Thyroid gland (tissue), 4 donors: ENCODE measurements at places on chromosomes 2 and 18.
A peak's percentile ranks its signal among the peaks of the same experiment; 100 is the strongest.

GRCh38 chr2:99389946-99390345, 52.8 kb downstream of the EIF5B start:
- no peaks in the 10 kb centered on the region for H3K4me1 ChIP-seq
- no peak for DNase-seq
- H3K27me3 ChIP-seq: no peaks in the 10 kb centered on the region
- H3K4me3 ChIP-seq: no peak overlapping the region

GRCh38 chr2:228433721-228434120, 252.2 kb upstream of the SPHKAP start:
- H3K36me3 ChIP-seq: no peaks in the 10 kb centered on the region
- no peak overlapping the region for H3K4me3 ChIP-seq
- no peak for DNase-seq
- no peaks in the 10 kb centered on the region for H3K4me1 ChIP-seq
- no peaks in the 10 kb centered on the region for H3K27me3 ChIP-seq

DNA sequence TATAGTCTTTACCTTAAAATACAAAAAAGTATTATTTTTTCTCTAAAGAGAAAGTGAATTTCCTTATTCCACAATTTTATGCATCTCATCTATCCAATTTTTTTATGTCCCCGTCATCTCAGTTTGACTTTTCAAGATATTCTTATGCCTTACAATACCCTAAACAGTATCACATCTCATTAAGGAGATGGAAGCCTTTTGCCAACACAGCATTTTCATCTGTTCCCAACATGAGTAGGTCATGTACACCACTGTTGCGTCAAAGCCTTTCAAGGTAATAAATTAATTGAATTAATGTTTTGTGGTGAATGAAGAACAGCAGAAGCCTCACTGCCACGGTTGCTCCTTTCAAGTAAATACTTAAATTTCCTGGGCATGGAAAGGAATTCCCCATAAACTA, 299.4 kb downstream of the EPHA4 start:
- no peaks in the 10 kb centered on the region for H3K27me3 ChIP-seq
- no peaks in the 10 kb centered on the region for H3K36me3 ChIP-seq
- no peak overlapping the region for H3K4me3 ChIP-seq
- DNase-seq: no peak

GRCh38 chr2:241017228-241017940, 19.0 kb downstream of the SNED1 start:
- H3K4me3 ChIP-seq: no peak overlapping the region
- no peak overlapping the region for H3K27ac ChIP-seq
- DNase-seq: no peak
- H3K4me1 ChIP-seq: no peaks in the 10 kb centered on the region
- no peaks in the 10 kb centered on the region for H3K27me3 ChIP-seq

- H3K4me1 ChIP-seq: no peaks in the 10 kb centered on the region
- H3K27me3 ChIP-seq: no peaks in the 10 kb centered on the region
- H3K27ac ChIP-seq: no peak overlapping the region
- no peak overlapping the region for H3K4me3 ChIP-seq
- no peak for DNase-seq
- no peaks in the 10 kb centered on the region for H3K36me3 ChIP-seq
Observed at GRCh38 chr18:58443671-58444070, 185.2 kb downstream of the ALPK2 start.

DNA sequence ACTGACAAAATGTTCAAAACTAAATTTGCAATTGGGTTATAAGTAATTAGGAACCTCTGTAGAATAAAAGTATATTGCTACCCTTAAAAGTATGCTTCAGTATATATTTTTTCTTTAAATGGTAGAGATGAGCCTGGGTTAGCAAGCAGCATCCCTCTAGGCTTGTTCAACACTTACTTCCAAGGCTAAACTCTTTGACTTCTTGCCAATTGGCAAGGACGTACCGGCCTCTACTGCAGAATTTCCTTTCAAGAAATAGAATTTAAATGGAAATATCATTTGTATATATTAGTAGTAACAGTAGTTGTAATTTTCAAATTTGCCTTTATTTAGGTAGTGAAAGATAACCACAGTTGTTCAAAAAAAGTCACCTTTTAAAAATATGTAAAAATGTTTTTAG, 105.1 kb upstream of the SLC38A11 start:
- no peaks in the 10 kb centered on the region for H3K27me3 ChIP-seq
- H3K27ac ChIP-seq: no peak overlapping the region

DNA sequence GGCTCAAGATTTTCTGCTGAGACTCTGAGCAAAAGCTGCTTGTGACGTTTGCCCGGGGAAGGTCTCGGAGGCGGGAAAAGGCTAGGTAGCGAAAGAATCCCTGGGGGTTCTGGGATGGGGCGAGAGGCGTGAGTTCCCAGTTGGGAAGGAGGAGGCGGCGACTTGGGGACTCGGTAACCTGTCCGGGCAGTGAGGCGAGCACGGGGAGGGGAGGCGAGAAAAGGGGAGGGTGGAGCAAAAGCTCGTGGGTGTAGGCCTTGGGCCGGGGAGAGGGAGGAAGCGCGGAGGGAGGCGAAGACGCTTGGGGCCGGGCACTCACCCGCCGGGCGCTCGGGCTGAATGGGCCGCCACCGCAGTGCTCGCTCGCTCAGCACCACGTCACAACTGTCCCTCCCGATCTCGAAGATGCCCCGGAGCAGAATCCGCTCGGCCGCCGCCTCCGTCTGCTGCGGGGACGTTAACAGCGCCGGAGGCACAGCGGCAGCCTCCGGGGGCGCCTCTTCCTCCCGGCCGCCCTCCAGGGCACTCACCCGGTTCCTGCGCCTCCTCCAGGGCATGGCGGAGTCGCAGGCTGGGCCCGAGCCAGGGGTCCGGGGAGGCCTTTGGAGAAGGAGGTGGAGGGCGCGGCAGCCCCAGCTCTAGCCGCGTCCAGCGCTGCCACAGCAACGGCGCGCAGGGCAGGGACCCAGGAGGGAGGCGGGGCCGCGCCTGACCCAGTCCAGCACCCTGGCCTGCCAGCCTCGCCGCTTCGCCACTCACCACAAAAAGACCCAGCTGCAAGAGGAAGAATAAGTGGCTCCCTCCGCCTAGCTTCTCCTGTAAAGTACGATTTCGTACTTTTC, at the start of gene CERKL:
Gene CERKL (minus strand): TSS at position 656 of the 842 bp plus-strand sequence. CDS start 99 bp downstream, at position 557.
- peaks cover 9% of the 10 kb centered on the region for H3K4me1 ChIP-seq
- H3K27ac ChIP-seq: no peak within 1 kb of the TSS
- no peaks in the 10 kb centered on the region for H3K36me3 ChIP-seq
- H3K27me3 ChIP-seq: no peaks in the 10 kb centered on the region
- peak; percentile 36 for DNase-seq

GRCh38 chr2:202317080-202317857, 51.7 kb downstream of the NOP58 start:
- no peaks in the 10 kb centered on the region for H3K36me3 ChIP-seq
- DNase-seq: peak; percentile 78
- H3K4me3 ChIP-seq: no peak overlapping the region
- H3K27me3 ChIP-seq: no peaks in the 10 kb centered on the region
- no peak overlapping the region for H3K27ac ChIP-seq

- H3K36me3 ChIP-seq: no peaks in the 10 kb centered on the region
- no peaks in the 10 kb centered on the region for H3K27me3 ChIP-seq
Observed at GRCh38 chr2:181411105-181411849, 45.9 kb upstream of the ITGA4 start.

DNA sequence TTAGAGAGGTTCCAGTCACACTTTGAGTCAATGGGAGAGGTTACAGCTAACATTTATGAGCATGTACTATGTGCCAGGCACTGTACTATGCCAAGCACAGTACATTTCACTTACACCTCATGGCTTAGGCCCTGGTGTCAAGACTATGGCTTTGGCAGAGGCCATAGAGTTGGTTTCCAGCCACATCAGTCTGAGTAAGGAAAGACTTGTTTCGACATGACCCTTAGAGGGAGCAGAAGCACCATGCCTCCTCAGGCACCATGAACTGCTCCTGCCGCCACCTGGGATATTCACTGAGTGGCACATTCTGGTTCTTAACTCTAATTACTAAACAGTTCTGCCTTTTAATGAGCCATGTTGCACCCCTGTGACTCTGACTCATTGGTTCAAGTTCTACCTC, 12.7 kb downstream of the DGUOK start:
- no peaks in the 10 kb centered on the region for H3K27me3 ChIP-seq
- peak; percentile 14 for DNase-seq
- H3K4me1 ChIP-seq: no peaks in the 10 kb centered on the region
- no peak overlapping the region for H3K4me3 ChIP-seq
